ENCODE measurements at places on chromosomes 2 and 18.

GRCh38 chr2:178005756-178006155, 66.8 kb downstream of the PDE11A start:
- no peak for DNase-seq

GRCh38 chr2:158931572-158931971, 36.9 kb upstream of the TANC1 start:
- no peak for DNase-seq

DNA sequence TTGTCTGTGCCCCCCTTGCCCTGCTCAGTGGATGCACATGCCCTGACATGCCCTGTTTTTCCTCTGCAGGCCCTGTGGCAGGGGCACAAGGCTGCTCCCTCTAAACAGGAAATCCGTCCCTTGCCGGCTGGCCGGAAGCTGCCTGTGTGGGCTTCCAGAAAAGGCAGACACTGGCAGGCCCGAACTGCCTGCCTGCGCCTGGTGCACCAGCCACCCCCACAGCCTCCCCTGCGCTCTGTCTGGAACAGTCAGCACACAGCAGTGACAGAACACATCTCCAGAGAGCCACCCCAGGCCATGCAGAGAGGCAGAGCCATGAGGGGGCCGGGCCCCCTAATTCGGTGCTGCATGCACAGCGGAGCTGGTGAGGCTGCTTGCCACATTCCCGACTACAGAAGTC, 33.5 kb downstream of the LOXHD1 start:
- no peak for DNase-seq

DNA sequence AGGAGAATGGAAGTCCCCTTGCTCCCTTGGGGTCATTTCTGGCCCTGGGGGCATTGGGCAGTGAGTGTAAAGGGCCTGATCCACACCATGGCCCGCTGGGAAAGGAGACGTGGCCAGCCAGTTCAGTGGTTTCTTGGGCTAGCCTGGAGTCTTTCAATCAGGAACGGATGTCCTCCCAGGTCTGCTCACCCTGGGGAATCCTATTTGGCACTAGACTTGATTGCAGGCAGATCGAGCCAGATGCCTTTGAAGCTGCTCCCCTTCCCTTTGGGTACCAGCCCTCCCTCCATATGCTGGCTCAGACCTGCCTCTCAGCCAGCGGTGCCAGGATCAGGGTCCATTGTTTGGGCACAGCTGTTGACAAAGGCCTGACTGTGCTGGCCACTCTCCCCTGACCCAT, 11.0 kb downstream of the FBLN7 start:
- DNase-seq: no peak

DNA sequence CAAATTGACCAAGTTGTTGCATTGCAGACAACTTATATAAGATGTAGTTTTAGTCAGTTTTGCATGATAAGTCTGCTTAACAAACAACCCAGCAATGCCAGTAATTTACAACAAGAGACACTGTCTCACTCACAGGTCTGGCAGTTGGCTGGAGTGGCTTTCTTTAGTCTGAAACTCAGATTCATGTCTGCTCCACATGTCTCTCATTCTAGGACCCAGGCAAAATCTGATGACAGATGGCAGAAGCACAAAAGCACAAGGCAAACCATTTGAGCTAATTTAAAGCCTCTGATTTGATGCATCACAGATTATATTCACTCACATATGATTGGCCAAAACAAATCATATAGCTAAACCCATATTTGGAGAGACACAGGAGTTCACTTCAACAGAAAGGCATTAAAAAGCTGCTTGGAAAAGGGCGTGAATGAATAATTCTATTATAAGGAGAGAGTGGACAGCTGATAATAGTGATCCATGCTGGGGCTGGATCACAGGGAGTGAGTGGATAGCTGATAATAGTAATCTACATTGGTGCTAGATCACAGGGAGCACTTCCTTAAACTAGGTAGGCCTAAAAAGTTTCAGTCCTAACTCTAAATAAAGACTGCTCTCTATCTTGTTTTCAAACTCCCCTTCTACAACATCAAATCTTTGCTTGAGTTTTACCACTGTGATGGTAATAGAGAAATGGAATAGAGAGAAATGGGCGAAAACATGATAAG, 593.2 kb upstream of the ZNF804A start:
- no peak for DNase-seq

- no peak for DNase-seq
Observed at GRCh38 chr2:237429753-237430152, 15.8 kb upstream of the COL6A3 start.
